ENCODE measurements at places on chromosomes 12 and 14. TPM values are rescaled to one million over a fixed set of nuclear protein-coding genes. Genes with fewer than 3 reads are reported as not detected.

Gene SLC38A4
- not detected for total RNA-seq

Gene PLEKHD1
- total RNA-seq = 0.93 TPM

Gene LRIG3
- total RNA-seq = not detected

Gene FGD6
- 1.9 TPM for total RNA-seq

Gene CLEC12A
- total RNA-seq = 13.6 TPM

Gene MMP19
- total RNA-seq = 0.45 TPM

Gene CLIP1
- 69.1 TPM for total RNA-seq

Gene NDRG2
- total RNA-seq = 13.6 TPM

Gene EIF5
- total RNA-seq = 594 TPM

Gene MYL2
- total RNA-seq = not detected

Gene MYRFL
- total RNA-seq = not detected

Gene LRRC74A
- not detected for total RNA-seq

Gene SMIM41
- total RNA-seq = not detected

Gene ESRRB
- 1.3 TPM for total RNA-seq

Gene ADAM20
- total RNA-seq = 0.63 TPM
